GDM1 (cell line): ENCODE measurements at places on chromosomes 5 and 9.

DNA sequence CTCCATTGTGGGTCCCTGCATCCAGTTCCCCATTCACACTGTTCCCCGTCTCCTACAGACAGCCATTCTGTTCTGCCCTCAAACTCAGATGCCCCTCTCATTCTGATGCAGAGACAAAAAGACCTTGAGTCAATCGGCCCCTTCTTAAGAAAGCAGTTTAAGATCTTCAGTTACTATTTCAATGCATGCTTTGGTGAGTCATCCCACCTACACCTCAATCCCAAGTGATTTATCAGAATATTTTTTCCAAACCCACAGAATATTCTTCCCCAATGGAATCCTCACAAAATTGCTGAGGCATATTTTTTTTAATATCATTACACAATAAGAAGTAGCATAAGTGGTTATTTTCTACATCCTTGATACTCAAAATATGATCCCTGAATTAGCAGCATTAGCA lies 92.4 kb upstream of the SLC1A1 start:
- no peak for DNase-seq

GRCh38 chr9:32384002-32384363 lies 460 bp upstream of the ACO1 start:
- DNase-seq = no peak

GRCh38 chr9:92359394-92359995 lies 33.7 kb downstream of the CENPP start:
- no peak for DNase-seq

DNA sequence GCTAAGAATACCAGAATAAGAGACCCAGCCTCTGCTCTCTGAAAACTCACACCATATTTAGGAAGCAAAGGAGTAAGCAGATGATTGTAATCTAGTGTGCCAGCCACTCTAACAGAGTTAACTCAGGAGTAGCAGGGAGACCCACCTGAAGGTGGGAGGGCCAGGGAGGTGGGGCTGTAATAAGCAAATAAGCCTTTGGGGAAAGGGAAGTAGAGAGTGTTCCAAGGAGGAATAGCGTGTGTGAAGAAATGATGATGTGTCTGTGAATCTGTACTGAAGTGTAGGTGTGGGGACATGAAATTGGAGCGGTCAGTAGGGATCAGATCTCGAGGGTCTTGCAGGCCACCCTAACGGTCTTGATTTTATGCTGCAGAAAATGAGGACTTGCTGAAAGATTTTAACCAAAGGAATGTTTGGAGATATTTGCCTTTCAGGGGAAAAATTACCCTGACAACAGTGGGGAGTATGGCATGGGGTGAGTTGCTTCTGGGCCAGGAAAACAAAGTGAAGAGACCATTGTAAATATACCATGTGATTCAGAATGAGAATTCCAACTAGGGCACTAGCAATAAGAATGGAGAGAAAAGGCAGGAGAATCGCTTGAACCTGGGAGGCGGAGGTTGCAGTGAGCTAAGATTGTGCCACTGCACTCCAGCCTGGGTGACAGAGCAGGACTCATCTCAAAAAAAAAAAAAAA lies 44.1 kb upstream of the FSD1L start:
- DNase-seq = no peak

GRCh38 chr9:116939614-116940013 lies 252.5 kb downstream of the TRIM32 start:
- DNase-seq = no peak
